ENCODE measurements at places on chromosomes 2 and 18.
A peak's percentile ranks its signal among the peaks of the same experiment; 100 is the strongest.

DNA sequence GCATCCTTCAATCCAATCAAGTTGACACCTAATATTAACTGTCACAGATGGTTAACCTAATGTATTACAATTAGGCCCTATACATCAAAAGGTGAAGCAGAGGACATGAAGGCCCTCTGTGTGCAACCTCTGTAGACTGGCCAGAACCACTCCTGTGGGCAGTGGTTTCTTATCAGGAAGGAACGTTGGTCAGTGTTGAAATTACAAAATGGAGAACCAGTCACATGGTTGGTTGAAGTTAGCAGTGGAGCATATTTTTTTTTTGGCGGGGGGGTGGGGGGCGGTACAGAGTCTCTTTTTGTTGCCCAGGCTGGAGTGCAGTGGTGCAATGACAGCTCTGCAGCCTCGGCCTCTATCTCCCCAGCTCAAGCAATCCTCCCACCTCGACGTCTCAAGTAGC lies 19.8 kb downstream of the RNU2-63P start:
- DNase-seq, result no peak

DNA sequence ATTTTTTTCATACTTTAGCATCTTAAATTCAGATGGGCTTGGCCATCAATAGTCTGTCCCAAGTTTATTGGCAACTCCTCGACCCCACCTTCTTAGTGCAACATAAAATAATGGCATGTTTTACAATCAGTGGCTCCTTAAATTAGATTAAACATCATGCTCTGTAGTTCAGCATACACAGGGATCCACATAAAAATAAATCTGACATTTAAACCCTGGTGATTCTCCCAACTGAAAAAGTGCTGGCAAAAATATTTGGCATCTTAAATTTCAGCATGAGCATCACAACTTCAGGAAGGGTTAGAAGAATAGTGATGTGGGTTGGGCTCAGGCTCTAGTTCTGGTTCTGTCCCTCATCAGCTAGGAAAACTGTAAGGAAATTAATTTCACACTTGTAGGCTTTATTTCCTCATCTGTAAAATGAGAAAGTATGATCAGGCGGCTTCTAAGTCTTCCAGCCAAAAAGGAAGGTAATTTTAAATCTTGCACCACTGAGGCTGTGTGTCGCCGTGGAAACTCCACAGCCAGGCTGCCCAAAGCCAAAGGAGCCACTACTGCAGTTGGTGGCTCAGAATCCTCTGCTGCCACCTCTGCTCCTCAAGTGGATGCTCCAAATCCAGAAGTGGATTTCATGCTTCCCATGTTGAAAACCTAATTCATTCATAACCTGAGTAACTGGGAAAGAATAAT lies 17.6 kb upstream of the EPG5 start:
- no peak for DNase-seq

DNA sequence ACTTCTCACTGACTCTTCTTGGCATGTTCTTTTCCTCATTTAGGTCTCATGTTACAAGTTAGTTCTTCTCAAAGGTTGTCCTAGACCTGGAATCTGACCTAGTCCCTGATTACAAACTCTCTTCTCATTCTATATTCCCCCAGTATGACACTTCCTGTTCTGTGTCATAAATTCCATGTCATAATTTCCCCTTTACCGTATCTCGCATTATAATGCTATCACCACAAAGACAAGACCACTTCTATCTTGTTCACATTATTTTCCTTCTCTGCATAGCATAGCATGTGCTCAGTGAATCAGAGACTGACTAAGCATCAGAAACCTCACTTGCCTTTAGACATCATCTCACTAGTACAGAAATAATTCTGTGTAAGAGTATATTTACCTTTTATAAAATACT lies 63.6 kb upstream of the CAVIN2 start:
- DNase-seq, result no peak

DNA sequence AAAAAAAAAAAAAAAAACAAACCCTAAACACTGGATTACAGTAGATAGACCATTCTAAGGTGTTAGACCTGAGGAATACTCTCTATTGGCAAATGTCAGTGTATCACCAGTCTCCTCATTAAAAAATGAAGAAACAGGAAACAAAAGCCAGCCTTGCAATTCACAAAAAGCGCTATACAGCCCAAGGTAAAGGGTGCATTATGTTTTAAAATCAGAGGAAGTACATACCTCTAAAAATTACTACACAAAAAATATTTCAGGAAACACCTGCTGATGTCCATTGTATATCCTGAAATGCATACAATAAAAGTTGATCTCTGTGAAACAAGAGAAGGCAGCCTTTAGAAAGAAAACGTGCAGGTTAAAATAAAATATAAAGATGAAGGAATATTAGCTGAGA lies 54.9 kb upstream of the TSPYL6 start:
- no peak for DNase-seq

- DNase-seq, result no peak
These were observed 979 bp downstream of the LONRF2 start for GRCh38 chr2:100321179-100321865.

DNA sequence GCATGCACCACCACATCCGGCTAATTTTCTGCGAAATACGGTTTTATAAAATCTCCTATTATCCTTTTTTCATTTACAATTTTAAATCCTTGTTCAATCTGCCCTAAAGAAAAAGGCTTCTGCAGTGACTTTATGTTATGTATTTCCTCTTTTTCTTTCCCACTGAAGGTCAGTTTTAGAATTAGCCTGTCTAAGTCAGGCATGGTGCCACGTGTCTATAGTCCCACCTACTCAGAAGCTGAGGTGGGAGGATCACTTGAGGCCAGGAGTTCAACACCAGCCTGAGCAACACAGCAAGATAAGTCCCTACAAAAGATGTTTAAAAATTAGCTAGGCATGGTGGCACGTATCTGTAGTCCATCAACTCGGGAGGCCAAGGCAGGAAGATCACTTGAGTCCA lies 39.8 kb upstream of the TNFRSF11A start:
- no peak for DNase-seq

- DNase-seq, result no peak
These were observed 211.6 kb downstream of the TRIB2 start for GRCh38 chr2:12928197-12928774.

GRCh38 chr18:22694954-22695353 lies 238.2 kb upstream of the RBBP8 start:
- no peak for DNase-seq

- DNase-seq, result no peak
These were observed 5.4 kb downstream of the ARHGAP28 start for GRCh38 chr18:6734726-6735430.

- peak; percentile 15 for DNase-seq
These were observed 778.5 kb downstream of the BCL11A start for GRCh38 chr2:59774821-59775433.

DNA sequence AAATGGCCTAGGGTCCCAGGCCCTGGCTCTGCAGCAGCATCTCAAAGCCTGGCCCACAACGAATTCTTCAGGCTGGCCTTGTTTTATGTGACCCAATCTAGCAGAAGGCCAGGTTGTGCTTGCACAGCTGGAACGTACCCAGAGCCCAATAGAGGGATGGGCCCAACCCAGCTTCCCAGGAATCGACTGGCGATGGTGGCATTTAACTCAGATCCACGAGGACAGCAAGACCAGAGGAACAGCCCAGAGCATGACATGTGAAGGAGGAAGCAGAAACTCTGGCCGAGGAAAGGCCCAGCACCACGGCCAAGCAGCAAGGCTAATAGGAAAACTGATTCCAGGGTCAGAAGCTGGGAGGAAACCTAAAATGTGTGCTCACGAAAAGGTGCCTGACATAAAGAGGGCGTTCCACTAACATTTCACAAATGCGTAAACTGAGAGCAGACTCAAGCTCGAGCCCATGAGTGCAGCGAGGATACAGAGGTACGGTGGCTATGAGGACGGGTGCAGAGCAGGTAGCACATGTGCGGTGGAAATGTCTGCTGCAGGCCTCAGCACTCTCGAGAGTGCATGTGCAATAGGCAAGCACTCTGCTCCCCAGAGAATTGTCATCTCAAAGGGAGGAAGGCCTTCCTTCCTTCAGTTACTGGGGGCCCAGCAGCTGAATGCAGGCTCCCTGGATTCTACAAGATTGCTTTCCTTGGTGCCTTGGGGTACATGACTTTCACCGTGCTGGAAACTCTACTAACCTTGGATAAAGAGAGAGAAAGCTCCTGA lies 156.9 kb upstream of the GLI2 start:
- DNase-seq, result no peak

GRCh38 chr2:65267008-65267407 lies 39.4 kb downstream of the ACTR2 start:
- DNase-seq, result no peak

DNA sequence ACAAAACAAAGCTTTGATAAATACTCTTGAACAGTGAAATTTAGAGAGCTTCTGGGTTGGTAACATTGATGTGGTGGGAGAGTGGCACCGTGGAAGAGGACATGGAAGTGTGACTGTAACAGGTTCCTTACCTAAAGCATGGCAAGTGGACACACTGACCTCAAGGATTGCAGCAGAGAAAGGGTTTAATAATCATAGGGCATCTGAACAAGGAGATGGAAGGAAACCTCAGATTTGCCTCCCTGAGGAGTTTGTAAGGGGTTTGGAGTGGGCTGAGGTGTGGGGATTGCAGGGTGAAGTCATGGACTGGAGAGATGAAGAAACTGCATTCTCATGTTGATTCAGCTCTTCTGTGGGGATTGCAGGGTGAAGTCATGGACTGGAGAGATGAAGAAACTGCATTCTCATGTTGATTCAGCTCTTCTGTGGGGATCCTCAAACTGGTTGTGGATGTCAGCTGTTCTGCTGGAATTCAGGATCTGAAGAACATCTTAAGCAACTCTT lies 83.8 kb upstream of the TLK1 start:
- DNase-seq, result no peak

DNA sequence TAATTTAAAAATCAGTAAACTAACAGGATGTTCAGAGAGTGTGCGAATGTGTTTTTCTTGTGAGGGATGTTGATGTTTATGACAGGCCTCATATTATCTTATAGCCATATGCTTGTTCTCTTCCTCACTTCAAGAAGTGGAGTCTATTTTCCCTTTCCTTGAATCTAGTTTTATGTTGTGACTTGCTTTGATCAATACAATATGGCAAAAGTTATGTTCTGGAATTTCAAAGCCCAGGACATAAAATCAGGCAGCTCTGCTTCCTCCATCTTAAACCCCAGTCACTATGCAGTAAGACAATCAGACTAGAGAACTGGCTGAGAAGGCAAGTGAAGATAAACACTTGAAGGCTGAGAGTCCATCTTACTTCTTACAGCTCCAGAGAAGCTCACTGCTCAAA lies 585.1 kb upstream of the NETO1 start:
- DNase-seq, result no peak

DNA sequence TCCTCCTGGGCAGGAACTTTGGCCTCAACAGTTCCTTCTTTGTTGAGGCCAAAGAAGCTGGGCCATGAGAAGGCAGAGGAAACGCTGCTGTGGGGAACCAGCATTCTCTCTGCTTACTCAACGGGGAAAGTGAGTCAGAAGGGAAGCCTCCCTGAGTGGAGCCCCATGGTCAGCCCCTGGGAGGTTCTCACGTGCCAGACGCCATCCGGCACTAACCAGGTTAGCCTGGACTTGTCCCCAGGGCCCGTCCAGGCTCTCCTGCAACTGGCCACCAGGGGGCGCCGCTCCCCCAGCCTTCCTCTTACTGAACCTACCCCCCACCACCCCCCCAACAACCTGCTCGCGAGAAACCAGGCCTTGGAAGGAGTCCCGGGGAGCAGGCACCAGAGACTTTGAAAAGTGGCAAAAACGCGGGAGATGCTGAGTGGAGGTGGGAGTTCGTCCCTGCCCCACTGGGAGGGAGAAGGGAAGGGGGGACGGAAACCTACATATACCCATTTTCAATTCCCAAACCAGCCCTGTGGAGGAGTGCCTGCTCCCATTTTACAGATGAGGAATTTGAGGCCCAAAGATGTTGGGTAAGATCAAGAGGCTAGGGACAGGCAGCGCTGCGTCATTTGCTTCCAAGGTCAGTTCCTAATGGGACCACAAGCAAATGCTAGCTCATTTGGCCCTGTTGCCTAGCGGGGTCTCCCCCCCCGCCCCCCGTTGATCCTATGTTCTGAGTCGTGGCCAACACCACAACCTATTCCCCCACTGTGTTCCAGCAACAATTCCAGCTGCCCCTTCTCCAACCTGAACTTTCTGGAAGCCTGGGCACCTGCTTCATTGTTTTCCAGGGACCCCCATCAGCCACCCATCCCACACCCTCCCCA lies 20.0 kb downstream of the TEX44 start:
- DNase-seq, result peak; percentile 92

DNA sequence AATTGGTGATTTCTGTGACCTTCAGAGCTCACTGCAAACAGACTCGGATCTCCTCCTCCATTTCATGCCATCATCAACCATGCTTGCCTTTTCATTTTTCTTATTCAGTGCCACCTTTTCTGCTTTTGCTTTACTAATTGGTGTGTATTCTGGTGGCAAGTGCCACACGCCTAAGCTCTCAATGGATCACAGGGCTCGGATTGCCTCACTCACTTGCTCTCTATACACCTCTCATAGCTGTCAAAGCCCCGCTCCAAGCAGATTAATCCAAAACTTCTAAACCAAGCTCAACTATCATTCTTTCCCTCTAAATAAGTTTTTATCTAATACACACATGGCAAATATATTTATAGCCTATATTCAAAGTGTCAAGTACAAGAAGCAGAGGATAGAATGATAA lies 86.4 kb downstream of the PLEKHM3 start:
- no peak for DNase-seq

GRCh38 chr2:168643979-168644378 lies 158.5 kb upstream of the NOSTRIN start:
- no peak for DNase-seq

- no peak for DNase-seq
These were observed 12.0 kb downstream of the DSG1 start for GRCh38 chr18:31329787-31330438.

Measured in NAMALWA (cell line).